ENCODE measurements at places on chromosomes 1 and 21.

- no peak for DNase-seq
Observed at GRCh38 chr1:44263568-44264450, 50.5 kb downstream of the DMAP1 start.

DNA sequence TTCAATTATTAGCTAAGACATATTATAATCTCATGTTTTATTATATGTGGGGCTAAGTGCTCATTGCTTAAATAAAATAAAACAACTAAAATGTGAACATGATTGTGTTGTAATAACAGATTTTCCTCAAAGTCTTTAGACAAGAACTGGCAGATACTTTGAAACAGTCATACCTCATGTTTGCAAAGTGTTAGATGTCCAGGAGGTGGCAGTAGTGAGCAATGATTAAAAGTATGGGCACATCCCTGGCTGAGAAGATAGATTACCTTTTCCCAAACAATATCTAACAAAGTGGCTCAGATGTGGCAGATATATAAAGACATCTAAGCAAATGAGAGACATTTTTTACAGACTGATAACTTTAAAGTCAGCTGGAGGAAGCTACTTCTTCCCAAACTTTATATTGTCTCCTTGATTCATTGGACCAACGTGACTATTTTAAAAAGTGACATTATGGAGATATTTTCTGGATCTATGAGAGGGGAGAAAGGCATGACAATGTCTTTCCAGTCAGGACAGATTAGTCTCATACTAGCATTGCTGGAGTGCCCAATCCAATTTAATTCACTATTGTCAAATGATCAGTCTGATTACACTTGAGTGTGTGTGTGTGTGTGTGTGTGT is 269.8 kb downstream of the S1PR1 start:
- DNase-seq = no peak

- no peak for DNase-seq
Observed at GRCh38 chr1:155279268-155279667, 2.0 kb downstream of the HCN3 start.

DNA sequence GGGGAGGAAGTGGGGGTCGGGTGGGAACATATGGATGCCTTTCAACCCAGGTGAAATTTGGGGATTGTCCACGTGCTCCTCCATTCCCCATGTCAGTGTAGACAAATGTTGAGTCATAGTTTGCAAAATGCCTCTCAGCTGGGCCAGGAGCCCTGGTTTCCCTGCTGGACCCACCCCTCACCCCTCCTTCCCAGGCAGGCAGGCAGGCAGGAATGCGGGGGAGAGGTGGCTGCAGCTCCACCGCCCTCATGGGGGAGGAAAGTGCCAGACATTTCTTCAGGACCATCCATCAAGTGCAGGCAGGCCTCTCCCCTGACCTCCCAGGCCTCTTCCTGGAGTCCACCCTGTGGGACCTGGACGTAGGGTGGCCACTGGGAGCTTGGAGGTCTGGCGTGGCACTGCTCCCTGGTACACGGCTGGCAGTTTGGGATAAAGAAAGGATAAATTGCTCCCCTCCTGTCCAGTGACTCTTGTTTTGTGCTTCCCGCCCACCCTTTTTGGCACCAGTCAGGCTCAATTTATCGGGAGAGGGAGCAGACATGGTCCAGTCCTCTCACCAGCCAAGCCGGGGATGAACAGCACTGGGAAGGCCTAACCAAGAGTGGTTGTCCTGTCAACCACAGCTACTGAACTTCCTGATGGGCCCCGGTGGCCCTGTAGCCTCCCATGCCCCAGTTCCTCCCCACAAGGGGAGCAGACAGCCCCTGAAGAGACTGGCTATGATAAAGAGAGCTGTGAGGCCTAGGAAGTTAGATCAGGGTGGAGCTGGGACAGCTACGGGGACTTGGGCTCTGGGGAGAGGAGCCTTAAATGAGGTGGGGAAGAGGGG is 18.9 kb downstream of the NPR1 start:
- DNase-seq = no peak

All from stimulated activated CD8-positive, alpha-beta memory T cell treated with anti-CD3 and anti-CD28 coated beads, Interleukin-15, amount 100 ng/mL, for 1 hour (primary cell).